ENCODE measurements at places on chromosomes 11 and 22.

GRCh38 chr11:45333001-45333971, 47.1 kb upstream of the SYT13 start:
- DNase-seq, result no peak

DNA sequence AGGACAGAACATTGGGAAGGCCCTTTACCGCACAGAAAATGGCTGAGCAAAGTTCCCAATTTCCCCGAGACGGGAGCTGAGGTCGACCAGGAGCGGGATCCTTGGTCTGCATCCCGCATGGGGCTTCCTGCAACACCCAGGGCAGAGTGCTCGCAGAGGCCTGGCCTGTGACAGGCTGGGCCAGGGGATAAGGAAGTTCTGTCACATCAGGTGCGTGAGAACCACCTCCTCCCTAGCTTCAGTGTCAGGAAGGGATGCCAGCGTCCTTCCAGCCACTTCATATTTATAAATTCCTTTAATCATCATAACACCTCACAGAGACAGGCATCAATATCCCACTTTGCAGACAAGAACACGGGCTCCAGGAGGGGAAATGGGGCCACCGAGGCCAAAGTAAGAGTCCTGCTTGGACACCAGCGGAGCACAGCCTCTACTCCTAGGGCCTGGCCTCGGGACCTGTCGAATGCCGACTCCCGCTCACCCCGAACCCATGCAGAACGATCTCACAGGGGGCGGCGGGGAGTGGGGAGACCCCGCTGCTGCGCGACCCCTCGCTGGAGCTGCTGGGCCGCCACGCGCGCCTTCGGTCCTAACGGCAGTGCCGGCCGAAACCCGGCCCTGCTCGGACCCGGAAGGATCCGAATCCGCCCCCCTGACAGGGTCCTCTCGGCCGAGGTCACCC, 532 bp downstream of the BET1L start:
- DNase-seq, result no peak

DNA sequence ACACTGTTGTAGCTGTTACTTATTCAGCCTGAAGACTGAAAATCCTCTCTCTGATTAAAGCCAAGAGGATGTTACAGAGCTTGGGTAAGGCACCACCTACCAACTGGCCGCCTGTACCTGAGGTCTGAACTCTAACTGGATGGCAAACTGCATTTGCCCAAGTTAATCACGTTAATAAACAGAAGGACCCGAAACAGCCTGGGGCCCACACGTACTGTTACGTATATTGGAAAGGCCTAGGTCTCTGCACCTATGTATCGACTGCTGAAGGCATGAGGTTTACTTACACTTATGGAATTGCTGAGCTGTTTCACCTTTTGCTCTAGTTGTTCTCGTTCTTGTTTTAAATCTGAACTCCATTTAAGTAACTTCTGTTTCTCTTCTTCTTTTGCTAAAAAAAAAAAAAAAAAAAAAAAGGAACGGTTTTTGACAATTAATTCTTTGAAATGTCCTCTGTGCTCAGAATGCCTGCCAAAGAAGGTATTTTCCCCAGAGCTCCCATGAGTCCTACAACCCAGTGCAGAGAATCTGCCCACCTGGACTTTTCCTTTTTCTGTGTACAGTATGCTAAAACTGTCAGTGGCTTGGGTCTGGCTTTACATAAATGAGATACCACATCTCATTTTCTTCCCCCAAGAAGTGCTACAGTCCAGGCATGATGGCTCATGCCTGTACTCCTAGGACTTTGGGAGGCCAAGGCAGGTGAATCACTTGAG, 13.1 kb downstream of the LARGE2 start:
- no peak for DNase-seq

- no peak for DNase-seq
Measured at GRCh38 chr22:31728857-31729256, 21.1 kb downstream of the PRR14L start.

GRCh38 chr22:29435236-29436136, 2.9 kb upstream of the RFPL1 start:
- no peak for DNase-seq

DNA sequence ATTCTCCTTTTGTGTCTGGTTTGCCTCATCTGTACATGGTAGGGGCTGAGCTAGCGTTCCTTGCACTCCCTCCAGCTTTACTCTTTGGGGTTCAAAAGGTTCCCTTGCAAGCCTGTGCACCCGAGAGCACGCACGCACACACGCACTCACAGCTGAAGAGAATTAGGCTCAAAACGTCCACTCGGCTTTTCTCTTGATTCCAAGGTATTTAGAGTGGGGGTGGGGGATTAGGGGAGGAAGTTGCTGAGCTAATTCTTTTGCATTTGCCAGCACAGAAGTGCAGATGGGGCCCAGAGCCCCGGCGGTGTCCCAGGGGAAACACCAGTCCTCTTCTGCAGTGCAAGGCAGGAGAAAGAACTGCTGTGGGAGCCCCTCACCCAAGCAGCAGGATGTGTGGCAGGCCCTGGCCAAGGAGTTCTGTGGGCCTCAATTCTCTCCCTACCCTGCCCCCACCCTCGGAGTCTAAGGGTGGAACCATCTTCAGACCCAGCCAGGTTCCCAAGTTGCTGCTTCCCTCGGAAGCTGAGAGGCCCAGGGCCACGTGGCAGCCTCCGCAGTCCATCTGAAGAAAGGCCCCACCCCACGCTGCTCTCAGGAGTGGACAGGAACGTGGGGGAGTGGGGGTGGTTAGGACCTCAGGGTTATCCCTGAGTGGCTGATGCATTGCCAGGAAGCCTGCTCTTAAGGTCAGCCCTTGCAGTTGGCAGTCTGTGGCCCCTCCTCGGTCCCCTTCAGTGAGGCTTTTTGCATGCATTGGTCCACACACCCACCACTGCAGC, 3.8 kb upstream of the KCNQ1OT1 start:
- no peak for DNase-seq

GRCh38 chr11:14059491-14059890, 97.0 kb downstream of the SPON1 start:
- no peak for DNase-seq

DNA sequence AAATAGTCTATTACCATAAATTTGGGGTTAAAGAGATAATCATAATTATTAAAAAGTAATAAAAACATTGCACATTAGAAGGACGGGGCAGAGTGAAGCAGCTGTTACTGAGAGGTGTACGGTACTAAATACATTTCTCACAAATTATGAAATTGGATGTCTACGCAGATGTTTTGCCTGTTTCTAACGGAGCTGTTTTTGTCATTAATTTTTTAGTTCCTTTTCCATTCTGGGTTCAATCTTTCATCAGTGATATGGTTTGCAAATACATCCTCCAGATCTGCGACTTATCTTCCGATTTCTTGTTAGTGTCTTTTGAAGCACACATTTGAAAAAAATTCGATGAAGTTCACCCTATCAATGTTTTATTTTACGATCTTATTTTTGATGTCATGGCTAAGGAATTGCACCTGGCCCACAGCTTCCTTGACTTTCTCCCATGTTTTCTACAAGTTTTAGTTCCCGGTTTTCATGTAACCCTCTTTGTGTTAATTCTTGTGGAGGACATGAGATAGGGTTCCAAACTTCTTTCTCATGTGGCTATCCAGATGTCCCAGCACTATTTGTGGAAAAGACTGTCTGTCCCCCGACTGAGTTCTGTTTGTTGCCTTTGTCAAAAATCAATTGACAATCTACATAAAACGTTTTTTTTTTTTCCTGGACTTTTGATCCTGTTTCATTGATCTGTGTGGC, 21.3 kb upstream of the KRTAP5-6 start:
- DNase-seq, result no peak

DNA sequence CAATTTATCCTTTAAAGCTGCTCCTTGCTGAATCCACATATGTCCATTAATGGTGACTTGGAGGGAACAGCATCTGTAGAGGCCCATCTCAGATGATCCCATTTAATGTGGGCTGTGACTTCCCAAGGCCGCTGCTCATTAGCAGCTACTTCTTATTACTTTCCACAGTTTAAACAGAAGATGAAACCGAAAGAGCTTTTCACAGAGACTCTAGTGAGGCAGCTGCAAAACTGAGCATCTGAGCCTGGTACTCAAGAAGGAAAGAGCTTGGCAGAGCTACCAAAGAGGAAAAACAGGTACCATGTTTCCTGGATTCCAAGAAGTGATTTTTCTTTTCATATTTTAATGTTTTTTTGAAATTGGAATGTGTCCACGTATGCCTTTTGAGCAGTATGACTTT, 110.5 kb upstream of the NARS2 start:
- DNase-seq, result no peak

DNA sequence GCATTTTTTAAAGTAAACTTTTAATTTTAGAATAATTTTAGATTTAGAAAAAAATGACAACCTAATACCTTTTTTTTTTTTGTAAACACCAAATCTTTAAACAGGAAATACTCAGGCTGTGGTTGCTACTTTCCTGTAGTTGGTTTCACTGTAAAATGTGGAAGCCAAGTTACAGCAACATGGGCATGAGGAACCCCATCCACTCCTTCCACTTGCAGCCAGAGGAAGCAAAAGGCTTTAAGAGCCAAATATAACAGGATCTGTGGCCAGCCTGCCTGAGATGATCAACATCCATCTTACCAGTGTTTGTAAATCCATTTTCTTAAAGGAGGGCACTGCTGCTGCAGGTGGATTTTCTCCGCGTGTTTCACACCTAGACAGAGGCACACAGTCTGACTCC, 66.2 kb downstream of the TNRC6B start:
- DNase-seq, result no peak

GRCh38 chr11:43493431-43493830, 134.7 kb downstream of the TTC17 start:
- no peak for DNase-seq

GRCh38 chr11:26344647-26345046, 12.7 kb downstream of the ANO3 start:
- no peak for DNase-seq

DNA sequence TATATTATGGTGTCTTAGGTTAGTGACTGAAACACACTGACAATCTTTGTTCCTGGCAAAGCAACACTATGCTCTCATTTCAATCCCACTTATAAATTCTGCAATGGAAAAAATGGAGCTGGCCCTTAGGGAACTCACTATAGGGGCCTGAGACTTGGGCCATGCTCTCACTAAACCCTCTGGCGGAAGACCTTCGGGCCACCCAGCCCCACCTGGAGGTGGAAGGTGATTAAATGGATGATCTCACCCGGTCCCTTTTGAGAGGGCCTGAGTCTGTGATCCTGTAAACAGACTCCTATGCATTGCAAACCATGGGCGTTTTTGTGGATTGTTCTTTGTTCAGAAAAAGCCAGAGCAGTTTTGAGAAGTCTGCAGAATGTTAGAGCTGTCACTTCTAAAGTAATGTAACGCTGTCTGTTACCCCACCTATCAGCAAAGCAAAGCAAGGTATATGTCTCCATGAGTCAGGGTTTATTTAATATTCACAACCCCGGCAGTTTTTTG, 17.0 kb upstream of the CDON start:
- DNase-seq, result no peak

DNA sequence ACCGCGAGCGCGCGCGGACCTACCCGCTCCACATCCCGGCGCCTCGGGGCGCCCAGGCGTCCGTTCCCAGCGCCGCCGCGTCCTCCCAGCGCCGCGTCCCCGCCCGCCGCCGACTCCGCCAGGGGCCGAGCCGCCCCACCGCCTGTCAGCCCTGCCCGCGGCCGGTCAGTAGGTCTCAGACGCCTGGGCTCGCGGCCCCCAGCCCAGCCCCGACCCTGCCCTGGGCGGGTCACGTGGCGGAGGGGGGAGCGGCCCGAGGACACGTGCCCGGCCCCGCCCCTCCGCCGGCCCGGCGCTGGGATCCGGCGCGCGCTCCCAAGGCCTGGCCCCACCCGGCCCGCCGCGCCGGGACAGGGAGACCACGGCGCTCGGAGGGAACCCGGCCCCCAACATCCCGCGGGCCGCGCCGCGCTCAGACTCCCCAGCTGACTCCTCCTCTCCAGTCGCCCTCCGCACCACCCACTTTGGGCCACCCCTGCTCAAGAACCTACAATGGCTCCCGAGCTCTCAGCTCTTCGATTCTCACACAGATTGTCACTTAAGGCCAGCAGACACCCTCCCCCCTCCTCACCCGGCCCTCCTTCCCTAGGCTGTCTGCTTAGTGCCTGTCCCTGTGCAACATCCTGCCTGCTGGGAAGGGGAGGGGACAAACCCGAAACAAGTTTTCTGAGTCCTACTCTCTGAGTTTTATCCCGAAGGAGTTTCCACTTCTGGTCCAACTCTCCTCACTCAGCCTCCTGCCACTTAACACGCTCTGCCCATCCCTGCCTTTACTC, at the start of gene RAB3IL1:
Gene RAB3IL1, minus strand, starts transcription at position 233 of the 776 bp plus-strand sequence. Its CDS starts 199 bp downstream, at position 34.
- peak; percentile 65 for DNase-seq

- no peak for DNase-seq
Measured at GRCh38 chr11:72730243-72730642, 22.0 kb downstream of the ARAP1 start.

GRCh38 chr11:17927681-17928343, 85.0 kb downstream of the SERGEF start:
- no peak for DNase-seq

DNA sequence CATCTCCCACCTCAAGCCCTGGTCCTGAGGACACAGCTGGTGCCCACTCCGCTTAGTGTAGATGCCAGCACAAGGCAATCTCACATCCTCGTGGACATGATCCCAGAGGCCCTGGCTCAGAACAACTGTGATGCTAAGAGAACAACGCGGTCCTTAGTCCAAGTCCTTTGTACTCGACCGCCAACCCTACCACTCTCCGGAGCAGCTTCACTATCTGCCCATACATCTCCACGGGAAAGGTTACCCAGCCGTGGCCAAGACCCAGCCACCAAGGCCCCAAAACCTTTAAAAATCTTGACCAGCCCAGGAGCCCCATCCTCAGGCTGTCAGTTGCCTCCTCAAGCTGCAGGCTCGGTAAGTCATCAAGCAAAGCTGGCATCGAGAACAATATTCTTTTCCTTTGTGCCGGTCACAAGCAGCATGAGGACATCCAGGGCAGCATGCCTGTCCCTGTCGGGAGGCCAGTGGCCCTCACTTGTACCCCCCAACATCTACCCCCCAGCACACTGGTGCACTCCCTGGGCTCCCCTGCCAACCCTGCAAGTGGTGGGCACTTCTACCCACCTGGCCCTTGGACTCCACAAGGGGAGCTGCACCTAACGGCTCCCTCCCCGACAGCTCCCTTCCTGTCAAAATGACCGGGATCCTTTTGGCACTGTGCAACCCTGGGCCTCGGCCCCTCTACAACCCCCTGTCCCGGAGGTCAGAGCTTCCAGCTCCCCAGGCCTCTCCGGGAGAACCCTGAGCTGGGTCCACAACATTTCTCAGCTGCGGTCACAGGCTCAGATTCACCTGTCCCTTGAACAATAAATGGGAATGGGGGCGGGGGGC, 2.5 kb downstream of the OSBPL5 start:
- DNase-seq, result no peak

DNA sequence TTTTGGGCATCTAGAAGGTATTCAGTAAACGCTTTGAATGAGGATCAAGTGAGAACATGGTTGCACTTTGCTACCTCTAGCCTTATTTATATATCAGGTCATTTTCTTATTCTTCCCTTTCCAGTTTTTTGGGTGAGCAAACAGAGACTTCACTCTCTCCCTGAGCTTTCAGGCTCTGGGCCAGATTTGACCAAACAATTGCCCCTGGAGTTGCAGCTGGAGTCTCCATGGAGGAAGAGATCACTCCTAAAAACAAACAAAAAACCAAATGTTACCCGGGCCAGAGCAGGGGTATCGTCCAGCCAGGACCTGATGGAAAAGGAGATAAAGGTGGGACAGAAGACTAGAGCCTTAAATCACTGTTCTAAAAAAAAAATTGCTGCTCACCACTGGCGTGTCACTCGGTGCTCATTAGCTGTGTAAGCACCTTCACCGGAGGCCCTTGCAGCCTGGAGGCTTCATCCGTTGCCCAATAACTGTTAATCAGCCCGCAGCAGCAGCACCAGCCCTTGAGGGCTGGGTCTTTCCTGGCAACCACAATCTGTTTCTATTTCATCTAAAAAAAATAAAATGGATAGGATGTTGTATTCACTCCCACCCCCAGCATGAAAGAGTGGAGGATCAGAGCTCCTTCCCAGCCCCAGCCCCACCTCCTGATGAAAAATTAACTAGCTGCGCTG, 125.0 kb downstream of the PKNOX2 start:
- no peak for DNase-seq
